Activated CD4-positive, CD25-positive, alpha-beta regulatory T cell treated with anti-CD3 and anti-CD28 coated beads, Interleukin-2, amount 50 U/mL, for 16 hours (primary cell): ENCODE measurements at places on chromosomes 12 and 14.

DNA sequence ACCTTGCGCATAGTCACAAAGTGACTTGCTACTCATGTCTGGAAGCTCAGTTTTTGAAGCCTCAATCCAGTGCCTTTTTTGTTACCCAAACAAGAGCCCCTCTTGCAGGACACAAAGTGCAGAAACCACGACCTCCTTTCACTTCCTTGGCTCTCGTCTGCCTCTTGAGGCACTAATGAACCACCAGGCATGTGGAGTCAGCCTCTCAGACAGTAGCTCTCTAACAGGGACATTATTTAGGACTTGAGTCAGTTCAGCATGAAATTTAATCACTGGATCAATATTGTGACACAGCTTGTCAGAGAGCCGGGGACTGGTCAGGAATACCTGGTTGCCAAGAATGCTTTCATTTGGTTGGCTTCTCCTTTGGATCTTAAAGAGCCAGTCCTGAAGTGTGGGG is 46.7 kb downstream of the HSPB8 start:
- DNase-seq: no peak

DNA sequence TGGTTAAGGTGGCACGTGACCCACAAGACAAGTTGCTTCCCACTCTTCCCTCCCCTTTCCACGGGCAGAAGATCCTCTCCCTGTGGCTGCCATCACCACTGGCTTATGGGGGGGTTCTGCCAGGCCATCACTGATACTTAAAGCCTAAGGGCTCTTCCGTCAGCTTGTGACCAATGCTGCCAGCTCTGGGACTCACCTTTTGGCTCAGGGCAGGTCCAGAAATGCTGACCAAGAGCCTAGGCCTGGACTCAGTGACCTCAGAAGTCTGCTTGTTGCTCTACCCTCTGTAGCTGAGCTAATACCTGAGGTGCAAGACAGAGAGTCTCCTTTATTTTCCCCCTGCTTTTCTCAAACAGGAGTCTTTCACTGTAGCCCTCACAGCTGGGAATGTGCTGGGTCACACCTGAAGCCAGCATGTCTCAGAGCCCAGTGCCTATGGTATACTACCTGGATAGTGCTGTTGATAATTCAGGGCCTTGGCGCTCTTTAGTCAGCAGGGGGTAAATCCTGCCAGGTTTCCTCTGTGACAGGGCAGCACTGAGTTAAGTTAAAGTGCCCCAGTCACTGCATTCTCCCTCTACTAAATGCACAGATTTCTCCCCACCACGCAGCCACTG is 19.7 kb downstream of the FGD4 start:
- no peak for DNase-seq

GRCh38 chr12:58491306-58491705 is 429.0 kb downstream of the LRIG3 start:
- DNase-seq: no peak

DNA sequence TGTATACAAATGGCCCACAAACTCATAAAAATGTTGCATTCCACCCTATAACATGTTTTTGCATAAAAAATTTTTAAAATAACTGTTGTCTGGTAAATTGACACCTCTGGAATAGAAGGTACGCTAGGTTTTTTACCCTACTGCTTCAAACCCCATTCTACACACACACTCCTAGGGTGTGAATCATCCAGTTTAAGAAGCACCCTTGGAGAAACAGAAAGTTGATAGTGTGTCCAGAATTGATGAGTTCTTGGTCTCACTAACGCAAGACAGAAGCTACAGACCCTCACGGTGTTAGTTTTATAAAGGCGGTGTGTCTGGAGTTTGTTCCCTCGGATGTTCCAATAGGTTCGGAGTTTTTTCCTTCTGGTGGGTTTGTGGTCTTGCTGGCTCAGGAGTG is 158.5 kb downstream of the KLRB1 start:
- DNase-seq: no peak

- DNase-seq: no peak
Measured at GRCh38 chr14:99755629-99756603, 37.3 kb upstream of the EML1 start.

DNA sequence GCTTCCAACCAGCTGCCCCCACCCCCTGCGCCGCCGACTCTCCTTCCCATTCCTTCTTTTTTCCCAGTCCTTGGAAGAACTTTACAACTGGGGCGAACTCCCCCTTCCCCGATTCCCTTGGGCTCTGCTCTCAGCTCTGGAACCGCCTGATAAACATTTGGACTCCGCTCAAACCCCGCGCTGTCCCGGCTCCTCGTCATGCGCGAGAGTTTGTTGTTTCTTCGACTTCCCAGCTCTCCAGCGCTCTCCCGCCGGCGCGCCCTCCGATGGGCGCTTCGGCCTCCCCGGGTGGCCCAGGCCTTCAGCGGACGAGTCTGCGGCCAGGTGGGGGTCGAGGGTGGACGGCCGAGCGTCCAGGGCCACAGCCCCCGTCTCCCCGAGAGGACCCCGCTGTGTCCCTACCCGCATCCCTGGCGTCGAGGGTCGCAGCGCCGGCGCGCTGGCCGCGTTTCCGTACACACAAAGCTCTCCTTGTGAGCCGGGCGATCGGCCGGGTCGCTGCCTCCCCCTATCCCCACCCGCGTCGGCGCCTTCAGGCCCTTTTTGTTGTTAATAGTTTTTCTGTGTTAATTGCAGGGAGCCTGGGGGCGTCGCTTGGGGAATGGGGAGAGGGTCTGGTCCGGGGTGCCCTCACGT is 847 bp downstream of the MMP14 start:
- DNase-seq: no peak

- no peak for DNase-seq
Measured at GRCh38 chr12:109455706-109456105, 21.4 kb downstream of the KCTD10 start.

- DNase-seq: no peak
Measured at GRCh38 chr12:30378307-30378706, 317.4 kb downstream of the IPO8 start.

DNA sequence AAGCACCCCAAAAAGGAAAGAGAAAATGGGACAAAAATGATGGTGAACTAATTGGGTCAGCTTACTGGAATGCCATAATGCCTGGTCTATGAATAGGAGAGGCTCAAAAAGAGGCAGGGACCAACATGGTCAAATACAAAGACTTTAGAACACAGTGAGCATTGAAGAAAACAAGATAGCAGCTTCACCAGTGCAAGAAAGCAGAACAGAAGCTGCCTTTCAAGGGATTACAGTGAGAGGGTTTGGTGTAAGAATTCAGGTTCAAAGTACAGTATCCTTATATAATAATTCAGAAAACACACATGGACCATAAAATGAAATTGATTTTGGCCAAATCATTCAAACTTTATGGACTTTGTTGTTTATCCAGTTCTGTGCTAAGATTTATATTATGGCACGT is 162.1 kb downstream of the NAV3 start:
- no peak for DNase-seq

- DNase-seq: no peak
Measured at GRCh38 chr12:64916411-64917261, 92.2 kb downstream of the TBC1D30 start.

DNA sequence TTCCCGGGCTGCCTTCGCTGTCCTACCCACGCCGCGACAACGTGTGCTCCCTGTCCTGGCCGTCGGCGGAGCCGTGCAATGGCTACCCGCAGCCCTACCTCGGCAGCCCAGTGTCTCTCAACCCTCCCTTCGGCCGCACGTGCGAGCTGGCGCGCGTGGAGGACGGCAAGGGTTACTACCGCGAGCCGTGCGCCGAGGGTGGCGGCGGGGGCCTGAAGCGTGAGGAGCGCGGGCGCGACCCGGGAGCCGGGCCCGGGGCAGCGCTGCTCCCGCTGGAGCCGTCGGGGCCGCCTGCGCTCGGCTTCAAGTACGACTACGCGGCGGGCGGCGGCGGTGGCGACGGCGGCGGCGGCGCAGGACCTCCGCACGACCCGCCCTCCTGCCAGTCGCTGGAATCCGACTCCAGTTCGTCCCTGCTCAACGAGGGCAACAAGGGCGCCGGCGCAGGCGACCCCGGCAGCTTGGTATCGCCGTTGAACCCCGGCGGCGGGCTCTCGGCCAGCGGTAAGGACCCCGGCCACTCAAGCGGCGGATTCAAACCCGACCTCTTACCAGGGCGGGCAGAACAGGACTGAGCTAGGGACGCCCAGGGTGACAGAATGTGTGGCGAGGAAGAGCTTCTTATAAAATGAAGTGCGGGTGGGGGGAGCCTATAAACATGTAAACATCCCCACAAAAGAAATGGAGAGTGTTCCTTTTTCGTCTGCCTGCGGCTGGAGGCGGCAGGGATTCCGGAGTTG is 503 bp downstream of the HOXC12 start:
- no peak for DNase-seq

DNA sequence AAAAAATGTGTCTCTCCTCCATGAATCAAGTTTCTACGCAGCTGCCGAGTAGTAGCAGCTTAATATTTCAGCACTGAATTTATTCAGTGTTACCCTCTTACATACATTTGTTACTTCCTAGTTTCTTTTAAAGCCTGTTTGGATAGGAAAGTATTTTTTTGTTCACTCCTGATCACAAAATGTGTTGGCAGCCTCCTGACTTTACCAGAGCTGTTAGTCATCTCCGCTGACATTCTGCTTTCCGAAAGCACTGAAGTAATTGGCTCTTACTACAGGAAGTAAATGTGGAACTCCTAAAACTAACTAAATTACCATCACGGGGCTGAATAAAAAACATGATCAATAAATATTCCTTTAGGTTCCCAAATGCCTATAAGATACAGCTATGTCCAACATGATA is 225.5 kb downstream of the EPS8 start:
- no peak for DNase-seq

- DNase-seq: no peak
Measured at GRCh38 chr12:62631471-62632410, 165.1 kb downstream of the MON2 start.

DNA sequence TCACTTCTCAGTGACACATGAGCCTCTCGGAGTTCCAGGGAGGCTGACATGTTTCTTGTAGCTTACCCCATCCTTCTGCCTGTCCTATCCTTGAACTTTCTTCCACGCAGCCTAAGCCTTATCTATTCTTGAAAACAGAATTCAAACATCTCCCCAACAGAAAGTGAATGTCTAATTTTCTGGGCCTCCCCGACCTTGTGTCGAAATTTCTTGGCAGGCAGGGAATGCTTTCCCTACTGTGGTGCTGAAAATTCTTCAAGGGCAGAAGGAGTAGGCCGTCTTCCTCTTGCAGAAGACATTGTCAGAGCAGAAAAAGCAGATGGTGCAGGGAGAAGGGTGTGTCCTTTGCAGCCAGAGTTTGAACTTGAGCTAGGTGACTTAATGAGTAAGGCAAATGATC is 63.0 kb upstream of the TCL1B start:
- no peak for DNase-seq

- DNase-seq: no peak
Measured at GRCh38 chr14:98229656-98230366, 1042.2 kb downstream of the BCL11B start.

DNA sequence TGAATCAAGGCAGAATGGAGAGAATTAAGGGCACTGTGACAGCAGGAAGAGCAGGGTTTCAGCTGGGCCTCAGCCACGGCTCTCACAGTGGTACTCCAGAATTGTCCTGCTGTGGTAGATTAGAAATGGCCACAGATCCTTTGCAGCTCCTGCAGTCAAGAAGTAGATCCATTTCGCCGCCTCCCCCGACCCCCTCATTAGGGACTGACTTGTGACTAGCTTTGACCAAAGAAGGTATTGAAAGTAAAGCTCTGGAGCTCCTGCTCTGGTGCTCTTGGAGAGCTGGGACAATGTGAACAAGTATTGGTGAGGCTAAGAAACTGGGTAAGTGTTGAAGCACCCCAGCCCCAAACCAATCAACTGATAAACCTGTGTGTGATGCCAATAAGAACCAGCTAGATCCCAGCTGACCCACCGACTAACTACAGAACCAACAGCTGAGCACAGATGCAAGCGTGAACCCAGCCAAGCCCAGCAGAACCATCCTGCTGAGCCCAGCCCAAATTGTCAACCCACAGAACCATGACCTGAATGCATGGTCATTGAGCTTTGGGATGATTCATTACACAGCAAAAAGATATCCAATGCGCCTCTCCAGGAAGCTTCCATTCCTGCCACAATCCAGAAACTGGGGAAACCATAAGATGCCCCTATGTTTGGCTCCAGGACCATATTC is 50.7 kb downstream of the JAG2 start:
- no peak for DNase-seq

- DNase-seq: no peak
Measured at GRCh38 chr14:76720382-76720813, 40.9 kb upstream of the VASH1 start.

DNA sequence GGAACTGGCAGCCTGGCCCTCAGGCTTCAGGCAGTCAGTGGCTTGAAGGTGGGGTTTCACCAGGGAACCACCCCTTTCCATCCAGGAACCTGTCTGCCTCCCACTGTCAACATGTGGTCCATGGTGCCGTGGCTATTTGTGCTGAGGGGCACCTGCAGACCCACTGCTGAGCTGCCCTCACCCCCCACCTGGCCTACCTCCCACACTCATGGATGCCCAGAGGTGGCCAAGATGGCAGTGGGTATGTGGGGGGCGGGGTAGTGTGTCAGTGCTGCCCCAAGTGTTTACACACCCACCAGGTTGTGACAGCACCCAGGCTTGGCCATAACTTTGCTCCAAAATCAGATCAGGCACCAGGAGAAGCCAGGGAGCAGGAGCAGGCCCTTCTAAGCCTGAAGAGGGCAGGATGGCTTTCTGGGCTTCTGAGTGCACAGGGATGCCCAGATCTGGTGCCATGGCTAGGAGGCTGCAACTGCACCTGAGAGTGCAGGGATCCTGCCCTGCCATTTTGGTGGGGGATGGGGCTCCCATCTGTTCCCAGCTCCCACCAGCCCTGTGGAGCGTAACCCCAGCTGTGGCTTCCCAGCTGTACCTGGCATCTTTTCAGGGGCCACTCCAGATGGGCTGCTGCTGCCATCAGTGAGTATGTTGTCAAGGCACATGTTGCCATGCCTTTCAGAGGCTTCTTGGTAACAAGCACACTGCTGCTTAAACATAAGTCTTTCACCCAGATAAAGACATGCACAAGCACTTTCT is 263.9 kb downstream of the LRIG3 start:
- no peak for DNase-seq

DNA sequence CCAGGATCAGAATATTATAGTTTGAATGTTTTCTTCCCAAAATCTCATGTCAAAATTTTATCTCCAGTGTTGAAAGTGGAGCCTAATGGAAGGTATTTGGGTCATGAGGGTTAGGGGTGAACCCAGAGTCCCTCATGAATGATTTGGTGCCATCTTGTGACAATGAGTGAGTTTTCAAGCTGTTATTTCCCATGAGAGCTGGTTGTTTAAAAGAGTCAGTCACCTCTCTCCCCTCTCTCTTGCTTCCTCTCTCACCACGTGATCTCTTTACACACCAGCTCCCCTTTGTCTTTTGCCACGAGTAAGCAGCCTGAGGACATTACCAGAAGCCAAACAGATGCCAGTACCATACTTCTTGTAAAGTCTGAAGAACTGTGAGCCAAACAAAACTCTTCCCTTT is 561.6 kb downstream of the RERGL start:
- DNase-seq: no peak

- DNase-seq: no peak
Measured at GRCh38 chr14:26525085-26525484, 72.7 kb downstream of the NOVA1 start.

GRCh38 chr14:99479160-99479905 is 1.3 kb downstream of the SETD3 start:
- DNase-seq: no peak
